D721Med (cell line): ENCODE measurements at places on chromosomes 4 and X.

GRCh38 chrX:132622130-132622529 is 133.3 kb upstream of the MBNL3 start:
- DNase-seq: no peak

DNA sequence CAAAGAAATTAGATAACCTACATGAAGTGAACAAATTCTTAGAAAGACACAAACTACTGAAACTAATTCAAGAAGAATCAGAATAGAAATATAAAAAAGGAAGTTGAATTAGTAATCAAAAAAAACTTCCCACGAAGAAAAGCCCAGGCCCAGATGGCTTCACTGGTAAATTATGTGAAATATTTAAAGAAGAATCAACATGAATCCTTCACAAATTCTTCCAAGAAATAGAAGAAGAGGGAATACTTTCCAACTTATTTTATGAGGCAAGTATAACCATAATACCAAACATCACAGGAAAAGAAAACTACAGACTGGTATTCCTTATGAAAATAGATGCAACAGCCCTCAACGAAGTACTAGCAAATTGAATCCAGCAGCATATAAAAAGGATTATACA is 30.7 kb downstream of the MOSPD2 start:
- no peak for DNase-seq

GRCh38 chr4:7195546-7196287 is 3.4 kb downstream of the SORCS2 start:
- no peak for DNase-seq

- no peak for DNase-seq
Measured at GRCh38 chrX:155169881-155170280, 46.4 kb upstream of the VBP1 start.

DNA sequence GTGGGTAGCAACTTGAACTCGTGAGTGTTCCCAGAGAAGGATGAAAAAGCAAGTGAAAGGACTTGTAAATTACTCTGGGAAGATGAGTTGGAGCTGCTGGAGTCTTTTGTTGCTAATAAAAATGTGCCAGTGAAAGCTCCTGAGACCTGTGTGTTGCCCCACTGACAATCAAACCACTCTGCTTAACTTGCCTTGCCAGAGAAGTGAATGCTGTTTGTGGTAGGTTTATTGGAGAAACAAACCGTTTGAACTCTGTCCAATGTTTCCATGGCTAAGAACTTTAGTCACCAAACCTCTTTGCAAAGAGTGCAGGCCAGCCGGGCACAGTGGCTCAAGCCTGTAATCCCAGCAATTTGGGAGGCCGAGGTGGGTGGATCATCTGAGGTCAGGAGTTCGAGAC is 586.9 kb downstream of the PCDH7 start:
- no peak for DNase-seq

DNA sequence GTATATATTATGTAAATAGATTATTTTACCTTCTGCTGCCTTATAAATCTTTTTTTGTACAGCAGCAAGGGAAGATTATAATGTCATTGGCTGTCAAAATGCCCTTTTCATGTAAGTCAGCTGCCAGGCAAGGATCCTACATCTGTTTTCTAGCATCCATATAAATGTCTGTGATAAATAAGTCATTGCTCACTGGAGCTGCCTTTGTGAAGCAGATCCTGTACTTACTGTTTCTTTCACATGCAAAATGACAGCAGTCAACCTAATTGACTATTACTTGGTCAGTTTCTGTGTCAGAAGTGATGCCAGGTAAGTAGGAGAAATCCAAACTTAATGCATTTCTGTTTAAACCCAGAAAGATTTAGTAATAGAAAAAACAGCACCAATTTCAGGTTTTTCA is 620.7 kb downstream of the RPA4 start:
- DNase-seq: no peak

DNA sequence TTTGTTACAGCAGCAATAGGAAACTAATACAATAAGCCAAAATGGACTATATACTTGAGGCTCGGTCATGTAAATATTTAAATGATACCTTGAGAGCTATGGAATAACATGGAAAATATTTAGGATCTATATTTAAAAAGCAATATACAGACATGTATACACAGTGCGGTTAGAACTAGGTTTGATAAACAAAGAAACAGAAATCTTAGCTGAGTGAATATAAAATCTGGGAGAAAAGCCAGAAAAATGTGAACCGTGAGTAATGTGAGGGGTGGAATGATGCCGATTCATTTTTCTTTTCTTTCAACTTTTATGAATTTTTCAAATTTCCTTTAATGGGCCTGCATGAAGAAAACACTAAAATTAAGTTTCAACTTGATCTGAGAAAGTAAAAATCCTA is 104.1 kb downstream of the ATXN3L start:
- DNase-seq: no peak

DNA sequence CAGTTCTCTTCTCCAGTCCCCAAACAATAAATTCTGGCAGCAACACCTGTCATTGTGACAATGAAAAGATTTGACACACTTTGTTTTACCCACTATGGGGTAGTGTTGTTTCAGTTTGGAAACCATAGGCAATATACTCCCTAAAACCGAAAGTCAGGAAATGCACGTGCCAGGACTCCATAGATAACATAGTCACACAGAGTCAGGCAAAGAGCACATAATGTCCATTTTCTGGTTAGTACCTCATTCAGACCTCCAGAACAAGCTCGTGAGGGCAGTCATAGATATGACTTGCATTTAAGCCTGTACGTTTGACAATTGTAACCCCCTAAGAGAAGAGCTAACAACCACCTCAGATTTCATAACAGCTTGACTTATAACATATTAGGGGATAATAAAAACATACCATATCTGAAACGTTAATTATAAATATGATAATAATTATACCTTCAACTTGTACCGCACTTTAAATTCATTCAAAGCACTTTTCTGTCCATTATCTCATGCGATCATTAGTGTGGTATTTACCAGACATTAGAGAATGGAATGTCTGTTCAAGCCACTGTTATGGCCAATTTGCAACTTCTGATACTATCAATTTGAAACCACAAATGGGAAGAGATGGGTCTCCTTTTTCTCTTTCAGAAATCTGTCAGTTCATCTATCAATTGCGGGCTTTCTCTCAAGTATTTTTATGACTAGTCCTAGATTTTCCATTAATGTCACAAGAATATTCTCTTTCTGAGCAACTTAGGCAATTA is 147.4 kb downstream of the LDB2 start:
- DNase-seq: no peak

GRCh38 chr4:42806303-42806835 is 86.1 kb upstream of the GRXCR1 start:
- no peak for DNase-seq

- DNase-seq: no peak
Measured at GRCh38 chr4:8855818-8856245, 15.8 kb downstream of the HMX1 start.

DNA sequence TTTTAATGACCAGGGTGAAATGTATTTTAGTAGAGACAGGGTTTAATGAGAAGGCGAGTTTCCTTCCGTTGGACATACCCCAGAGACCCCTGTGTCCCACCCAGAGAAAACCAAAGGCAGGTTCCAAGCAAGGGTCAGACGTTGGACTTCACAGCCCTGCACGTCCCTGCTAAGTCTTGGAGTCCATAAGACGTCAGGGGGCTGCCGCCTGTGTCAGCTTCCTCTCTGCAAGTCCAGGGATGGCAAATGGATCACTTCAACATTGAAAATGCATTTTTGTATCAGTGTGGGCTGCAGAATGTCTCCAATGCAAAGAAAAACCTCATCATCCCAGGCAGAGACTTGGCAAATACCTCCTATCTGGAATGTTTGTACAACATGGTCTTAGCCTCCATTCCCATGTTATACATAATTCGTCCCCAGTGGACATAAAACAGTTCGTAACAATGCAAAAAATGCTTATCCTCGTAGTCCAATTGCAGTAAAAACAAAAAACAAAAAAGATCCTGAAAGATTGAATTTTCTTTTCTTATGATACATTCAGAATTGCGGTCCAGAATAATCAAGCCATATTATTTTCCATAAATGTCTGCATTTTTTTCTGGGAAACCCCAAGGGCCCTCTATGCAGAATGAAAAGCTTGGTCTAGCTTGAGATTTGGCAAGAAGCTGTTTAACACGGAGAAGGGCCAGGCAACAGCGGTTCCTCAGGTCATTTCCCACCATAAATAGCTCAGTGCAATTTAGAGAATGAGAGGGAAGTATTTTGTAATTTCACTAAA is 190.9 kb downstream of the SHOX start:
- DNase-seq: no peak

DNA sequence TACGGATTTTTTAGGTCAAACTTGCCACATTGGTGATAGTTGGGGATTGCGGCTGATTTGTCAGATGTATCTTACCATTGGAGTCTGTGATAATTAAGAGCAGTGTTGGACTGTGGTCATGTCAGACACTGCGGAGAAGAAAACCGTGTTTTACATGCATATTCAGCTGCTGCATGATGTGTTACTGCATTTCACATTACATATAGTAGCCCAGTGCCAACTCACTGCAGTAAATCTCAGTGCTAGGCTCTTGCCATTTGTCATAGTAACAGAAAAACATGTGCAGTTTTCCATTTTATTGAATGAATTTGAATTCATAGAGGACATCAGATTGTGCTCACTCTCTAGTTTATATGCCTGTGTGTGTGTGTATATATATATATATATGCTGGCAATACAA is 543.7 kb downstream of the IL1RAPL1 start:
- no peak for DNase-seq

GRCh38 chr4:112953262-112953661 is 96.2 kb upstream of the ANK2 start:
- DNase-seq: no peak

- DNase-seq: no peak
Measured at GRCh38 chr4:71380788-71381187, 42.0 kb downstream of the SLC4A4 start.

DNA sequence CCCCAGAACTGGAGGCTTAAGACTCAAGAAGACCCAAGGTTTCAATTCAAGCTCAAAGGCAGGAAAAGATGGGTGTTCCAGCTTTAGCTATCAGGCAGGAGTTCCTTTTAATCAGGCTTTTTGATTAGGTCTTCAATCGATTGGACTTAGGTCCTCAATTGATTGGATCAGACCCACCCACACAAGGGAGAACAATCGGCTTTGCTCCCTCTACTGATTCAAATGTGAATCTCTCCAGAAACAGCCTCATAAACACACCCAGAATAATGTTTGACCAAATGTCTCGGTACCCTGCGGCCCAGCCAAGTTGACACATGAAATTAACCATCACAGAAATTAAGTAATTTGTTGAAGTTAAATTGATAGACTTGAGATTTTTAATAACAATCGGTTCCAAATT is 917.1 kb upstream of the FTHL17 start:
- no peak for DNase-seq

DNA sequence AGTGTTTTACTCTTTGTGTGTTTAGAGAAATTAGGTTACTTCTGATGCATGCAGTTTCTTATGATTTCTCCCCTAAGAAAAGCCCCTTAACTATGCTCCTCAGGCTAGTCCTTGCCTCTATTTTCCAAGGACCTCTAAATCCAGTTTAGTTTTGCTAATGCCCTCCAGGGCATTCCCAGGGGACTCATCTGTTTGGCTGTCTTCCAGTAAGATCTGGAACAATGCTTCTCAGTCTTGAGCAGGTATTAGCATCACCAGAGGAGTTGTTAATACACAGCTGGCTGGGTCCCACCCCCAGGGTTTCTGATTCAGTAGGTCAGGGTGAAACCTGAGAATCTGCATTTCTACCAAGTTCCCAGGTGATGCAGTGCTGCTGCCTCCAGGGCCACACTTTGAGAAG is 56.9 kb downstream of the OTC start:
- no peak for DNase-seq

DNA sequence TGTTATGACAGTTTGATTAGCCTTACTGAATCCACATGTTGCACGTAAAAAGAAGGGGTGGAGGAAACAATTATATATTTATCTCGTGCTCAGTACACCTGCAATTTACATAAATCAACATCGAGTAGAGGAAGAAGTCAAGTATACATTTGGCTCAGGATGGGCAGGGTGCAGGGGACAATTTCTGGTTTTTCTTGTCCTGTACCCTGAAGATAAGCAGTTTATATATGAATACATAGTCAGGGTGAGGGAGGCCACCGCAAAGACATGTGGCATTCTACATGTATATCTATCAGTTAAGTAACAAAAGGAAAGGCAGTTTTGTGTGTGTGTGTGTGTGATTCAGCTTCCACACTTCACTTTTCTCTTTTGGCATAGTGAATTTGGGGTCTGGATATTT is 11.1 kb upstream of the EREG start:
- DNase-seq: no peak

GRCh38 chr4:119939071-119939995 is 127.3 kb downstream of the MAD2L1 start:
- no peak for DNase-seq

GRCh38 chr4:20422398-20422797 is 170.7 kb downstream of the SLIT2 start:
- DNase-seq: no peak

DNA sequence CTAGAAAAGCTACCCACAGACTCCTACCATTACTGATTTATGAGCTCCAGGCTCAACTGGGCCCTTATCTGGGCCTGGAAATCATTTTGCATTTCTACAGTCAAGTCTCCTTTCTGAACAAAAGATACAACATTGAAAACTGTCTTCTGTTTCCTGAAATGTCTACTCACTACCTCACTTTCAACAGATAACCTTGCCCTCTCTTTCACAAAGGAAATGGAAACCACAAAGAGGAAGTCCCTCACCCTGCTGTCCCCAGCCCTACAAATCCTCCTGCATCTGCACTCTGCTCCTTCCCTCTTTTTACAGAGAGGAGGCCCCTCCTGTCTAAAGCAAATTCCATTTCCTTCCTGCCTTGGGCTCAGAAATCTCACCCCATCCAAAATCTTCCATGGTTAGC is 24.8 kb upstream of the CYBB start:
- no peak for DNase-seq

GRCh38 chrX:119647552-119648420 is 41.6 kb upstream of the NKRF start:
- no peak for DNase-seq

- no peak for DNase-seq
Measured at GRCh38 chr4:69894186-69894585, 34.2 kb upstream of the SULT1E1 start.

DNA sequence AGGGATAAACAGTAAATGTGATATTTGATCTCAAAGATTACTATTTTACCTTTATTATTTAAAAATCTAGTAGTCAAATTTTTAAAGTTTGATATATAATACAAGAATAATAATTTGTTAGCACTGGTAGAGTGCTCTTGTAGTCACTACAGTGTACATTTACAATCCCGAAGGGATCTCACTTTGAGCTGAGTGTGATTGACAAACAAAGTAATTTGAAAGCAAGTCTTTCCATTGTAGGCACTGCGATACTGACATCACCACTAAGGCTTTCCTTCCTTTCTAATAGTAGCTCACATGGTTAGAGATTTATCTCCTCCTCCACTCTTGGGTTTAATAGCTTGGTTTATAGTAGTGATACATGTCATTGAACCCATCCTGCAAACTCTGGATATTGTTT is 280.6 kb downstream of the PARM1 start:
- DNase-seq: no peak

DNA sequence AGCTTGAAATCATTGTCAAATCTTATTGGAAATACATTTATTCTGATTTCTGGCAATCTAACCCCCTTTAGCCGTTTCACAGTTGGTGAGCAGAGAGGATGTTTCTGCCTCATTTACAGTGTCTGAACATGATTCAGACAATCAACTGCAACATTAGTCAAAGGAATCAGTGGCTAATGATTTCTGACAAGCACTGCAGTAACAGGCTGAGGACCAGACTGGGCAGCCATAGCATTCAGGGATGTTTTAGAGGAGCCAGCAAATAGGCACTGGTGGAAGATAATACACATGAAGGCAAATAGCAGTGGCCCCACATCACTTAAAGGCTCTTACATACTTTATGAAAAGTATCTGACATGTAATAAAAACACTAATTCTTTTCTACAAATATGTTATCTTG is 102.8 kb downstream of the TTC29 start:
- DNase-seq: no peak
